ENCODE measurements at places on chromosomes 4 and X. TPM values are rescaled to one million over a fixed set of nuclear protein-coding genes. Genes with fewer than 3 reads are reported as not detected.

GRCh38 chr4:159152181-159152580, 49.3 kb downstream of the RAPGEF2 start:
- no peak overlapping the region for H3K27ac ChIP-seq
- H3K27me3 ChIP-seq = no peaks in the 10 kb centered on the region
- no peak for DNase-seq
- no peaks in the 10 kb centered on the region for H3K36me3 ChIP-seq
- H3K4me3 ChIP-seq = no peak overlapping the region

DNA sequence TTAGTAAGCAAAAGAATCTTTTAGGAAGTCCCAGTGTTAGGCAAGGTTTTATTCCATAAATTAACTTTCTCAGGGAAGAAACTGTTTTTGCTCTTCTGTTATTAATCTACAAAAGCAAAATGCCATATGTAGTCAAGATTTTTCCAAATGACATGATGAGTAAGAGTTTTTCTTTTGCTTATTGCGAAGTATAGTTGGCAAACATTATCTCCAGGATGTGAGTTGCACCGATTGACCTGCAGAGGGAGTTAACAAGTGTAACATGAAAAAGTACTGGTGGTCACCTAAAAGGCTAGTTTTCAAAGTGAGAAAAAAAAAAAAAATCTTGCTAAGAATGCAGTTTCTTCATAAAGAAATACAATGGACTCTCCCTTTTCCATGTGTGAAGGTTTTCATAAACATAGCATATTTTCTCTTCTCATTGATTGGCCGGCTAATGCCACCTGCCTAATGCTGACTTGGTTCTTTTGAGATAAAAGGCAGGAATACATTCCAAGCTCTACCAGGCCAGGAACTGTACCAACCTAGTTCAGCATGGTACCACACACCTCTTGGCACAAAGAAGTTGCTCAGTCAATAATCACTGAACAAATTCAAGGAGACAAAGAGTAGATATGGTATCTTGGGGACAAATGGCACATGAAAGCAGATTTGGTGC, 100.2 kb downstream of the LNX1 start:
- H3K4me3 ChIP-seq = no peak overlapping the region
- H3K27me3 ChIP-seq = no peaks in the 10 kb centered on the region
- no peak for DNase-seq
- no peaks in the 10 kb centered on the region for H3K36me3 ChIP-seq
- H3K4me1 ChIP-seq = no peaks in the 10 kb centered on the region

- H3K4me1 ChIP-seq = no peaks in the 10 kb centered on the region
- H3K4me3 ChIP-seq = no peak overlapping the region
- no peak overlapping the region for H3K27ac ChIP-seq
- H3K27me3 ChIP-seq = no peaks in the 10 kb centered on the region
- H3K36me3 ChIP-seq = no peaks in the 10 kb centered on the region
- no peak for DNase-seq
Measured at GRCh38 chrX:66163447-66163846, 600 bp upstream of the HEPH start.

- DNase-seq = no peak
- H3K4me3 ChIP-seq = no peak overlapping the region
- H3K27ac ChIP-seq = no peak overlapping the region
- H3K36me3 ChIP-seq = no peaks in the 10 kb centered on the region
- no peaks in the 10 kb centered on the region for H3K27me3 ChIP-seq
Measured at GRCh38 chr4:99052902-99053301, 35.7 kb downstream of the ADH5 start.

- no peak overlapping the region for H3K4me3 ChIP-seq
- no peaks in the 10 kb centered on the region for H3K27me3 ChIP-seq
- DNase-seq = no peak
- no peak overlapping the region for H3K27ac ChIP-seq
- no peaks in the 10 kb centered on the region for H3K36me3 ChIP-seq
Measured at GRCh38 chrX:70030301-70030767, 19.4 kb downstream of the AWAT2 start.

GRCh38 chrX:108235986-108236385, 144.4 kb downstream of the ATG4A start:
- no peaks in the 10 kb centered on the region for H3K36me3 ChIP-seq
- H3K27me3 ChIP-seq = no peaks in the 10 kb centered on the region
- H3K4me3 ChIP-seq = no peak overlapping the region
- no peak overlapping the region for H3K27ac ChIP-seq

DNA sequence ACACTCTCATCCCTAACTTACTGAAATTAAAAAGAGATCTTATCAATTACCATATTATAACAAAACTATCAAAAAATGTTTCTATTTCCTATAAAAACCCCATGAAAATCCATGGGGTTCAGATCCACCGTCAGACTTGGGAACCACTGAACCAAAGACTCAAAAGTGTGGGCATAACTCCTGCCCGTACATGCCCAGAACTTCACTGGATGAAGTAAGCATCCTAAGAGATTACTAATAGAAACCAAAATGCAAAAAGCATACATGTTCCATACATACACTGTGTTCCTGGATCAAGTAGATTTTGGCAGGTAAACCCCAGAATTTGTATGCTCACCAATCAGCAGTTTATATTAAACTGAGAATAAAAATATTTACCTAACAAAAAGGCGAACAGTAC, 66.1 kb downstream of the PRSS12 start:
- H3K4me1 ChIP-seq = no peaks in the 10 kb centered on the region
- no peak overlapping the region for H3K27ac ChIP-seq
- no peak overlapping the region for H3K4me3 ChIP-seq
- H3K36me3 ChIP-seq = no peaks in the 10 kb centered on the region

- DNase-seq = no peak
- H3K36me3 ChIP-seq = no peaks in the 10 kb centered on the region
- H3K27me3 ChIP-seq = no peaks in the 10 kb centered on the region
- H3K27ac ChIP-seq = no peak overlapping the region
- no peaks in the 10 kb centered on the region for H3K4me1 ChIP-seq
Measured at GRCh38 chr4:105014234-105014633, 132.4 kb upstream of the TET2 start.

GRCh38 chr4:21757248-21757647, 191.3 kb downstream of the KCNIP4 start:
- DNase-seq = no peak
- H3K27ac ChIP-seq = no peak overlapping the region
- H3K27me3 ChIP-seq = no peaks in the 10 kb centered on the region

GRCh38 chr4:40003986-40004385, 26.3 kb upstream of the PDS5A start:
- no peak overlapping the region for H3K27ac ChIP-seq
- no peaks in the 10 kb centered on the region for H3K36me3 ChIP-seq
- DNase-seq = no peak
- H3K4me1 ChIP-seq = no peaks in the 10 kb centered on the region
- H3K4me3 ChIP-seq = no peak overlapping the region

DNA sequence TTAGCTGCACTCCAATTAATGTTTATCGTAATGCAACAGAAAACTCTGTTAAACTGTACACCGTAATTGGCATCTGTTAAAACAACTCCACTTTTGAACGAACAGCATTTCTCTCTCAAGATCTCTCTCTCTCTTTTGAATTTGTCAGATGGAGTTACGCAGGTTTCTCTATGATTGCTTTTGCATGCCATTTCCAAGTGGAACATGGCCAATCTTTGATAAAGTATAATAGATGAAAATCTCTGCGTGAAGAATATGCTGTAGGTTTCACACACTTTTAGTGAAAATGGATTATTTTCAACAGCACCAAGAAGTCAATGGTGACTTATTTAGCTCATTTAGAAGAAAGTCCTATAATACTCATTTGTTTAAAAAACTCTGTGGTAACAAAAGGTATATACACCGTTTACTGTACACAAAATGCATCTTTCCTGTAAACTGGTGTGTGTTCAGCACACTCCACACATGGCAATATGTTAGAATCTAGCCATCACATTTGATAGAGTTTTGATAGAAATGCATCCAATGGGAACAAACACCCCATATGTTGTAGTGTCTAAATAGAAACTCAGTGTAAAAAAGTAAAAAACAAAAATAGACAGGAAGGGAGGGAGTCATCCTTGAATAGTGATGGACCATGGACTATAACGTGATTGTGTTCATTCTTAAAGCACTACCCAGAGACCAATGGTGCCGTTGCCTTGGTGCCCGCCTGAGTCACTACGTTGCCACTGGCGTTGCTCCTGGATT, 5.8 kb upstream of the FGFBP2 start:
- no peak overlapping the region for H3K27ac ChIP-seq
- H3K36me3 ChIP-seq = no peaks in the 10 kb centered on the region
- no peak overlapping the region for H3K4me3 ChIP-seq
- H3K27me3 ChIP-seq = no peaks in the 10 kb centered on the region
- no peaks in the 10 kb centered on the region for H3K4me1 ChIP-seq
- no peak for DNase-seq

The UNC5C gene
- 10.6 TPM for total RNA-seq

DNA sequence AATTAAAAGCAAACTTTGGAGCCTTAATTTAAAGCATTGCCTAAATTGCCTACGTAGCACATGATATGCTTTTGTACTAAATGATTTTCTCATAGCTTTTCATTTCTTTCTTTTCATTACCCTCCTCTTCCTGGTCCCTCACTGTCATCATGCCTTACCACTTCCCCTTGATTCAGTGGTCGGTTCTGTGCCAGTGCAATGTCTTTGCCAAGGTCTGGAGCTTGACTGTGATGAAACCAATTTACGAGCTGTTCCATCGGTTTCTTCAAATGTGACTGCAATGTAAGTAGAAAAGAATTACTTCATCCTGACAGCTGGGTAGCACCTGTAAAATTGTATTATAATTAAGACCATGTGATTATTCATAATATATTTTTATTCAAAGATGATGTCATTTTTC, 72.5 kb downstream of the C4orf46 start:
- H3K4me1 ChIP-seq = no peaks in the 10 kb centered on the region
- no peaks in the 10 kb centered on the region for H3K27me3 ChIP-seq
- no peak overlapping the region for H3K27ac ChIP-seq
- H3K36me3 ChIP-seq = no peaks in the 10 kb centered on the region

DNA sequence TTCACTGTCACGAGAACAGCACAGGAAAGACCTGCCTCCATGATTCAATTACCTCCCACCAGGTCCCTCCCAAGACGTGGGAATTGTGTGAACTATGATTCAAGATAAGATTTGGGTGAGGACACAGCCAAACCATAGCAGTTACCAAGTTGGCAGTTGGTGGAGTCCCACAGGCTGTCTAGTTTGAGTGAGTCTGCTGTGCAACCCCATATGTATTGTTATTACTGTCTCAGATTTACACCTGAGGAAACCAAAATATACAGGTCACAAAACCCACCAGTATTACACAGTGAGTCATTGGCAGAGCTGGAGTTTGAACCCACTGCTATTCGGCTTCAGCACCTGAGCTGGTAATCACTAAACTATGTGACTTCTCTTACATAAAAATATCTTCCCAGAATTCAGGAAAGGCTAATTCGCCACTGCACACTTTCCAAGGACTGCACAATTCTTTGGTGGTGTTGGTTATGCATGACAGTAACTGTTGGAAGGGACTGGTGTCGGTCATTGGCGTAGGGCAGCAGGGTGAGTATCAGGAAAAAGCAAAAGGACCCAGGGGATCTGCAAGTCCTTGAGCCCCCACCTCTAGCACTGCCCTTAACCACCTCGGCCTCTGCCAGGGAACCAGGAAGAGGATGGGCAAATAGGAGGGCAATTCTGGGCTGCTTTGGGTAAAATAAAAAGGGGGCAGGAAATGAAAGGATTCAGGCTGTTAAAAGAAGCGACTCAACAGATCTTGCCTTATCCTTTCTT, 110.1 kb downstream of the USP46 start:
- no peak for DNase-seq
- no peaks in the 10 kb centered on the region for H3K27me3 ChIP-seq

DNA sequence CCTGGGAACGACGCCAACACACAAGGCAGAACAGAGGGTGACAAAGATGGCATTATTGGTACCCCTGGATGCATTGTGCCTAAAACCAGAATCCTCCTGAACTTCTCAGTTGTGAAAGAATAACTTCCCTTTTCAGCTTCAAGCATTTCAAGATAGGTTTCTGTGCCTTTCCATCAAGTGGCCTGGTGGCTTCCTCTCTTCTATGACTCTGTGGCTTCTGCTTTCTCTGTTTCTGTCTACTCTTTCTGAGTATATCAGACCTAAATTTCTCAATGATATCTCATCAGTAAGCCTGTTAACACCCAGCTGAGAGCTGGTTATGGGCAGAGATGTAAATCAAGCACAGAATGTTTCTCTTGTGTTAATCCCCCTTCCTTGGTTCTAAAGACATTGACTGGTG, 21.4 kb upstream of the FAM9B start:
- H3K36me3 ChIP-seq = no peaks in the 10 kb centered on the region
- DNase-seq = no peak
- no peaks in the 10 kb centered on the region for H3K27me3 ChIP-seq
- no peak overlapping the region for H3K4me3 ChIP-seq
- no peak overlapping the region for H3K27ac ChIP-seq

DNA sequence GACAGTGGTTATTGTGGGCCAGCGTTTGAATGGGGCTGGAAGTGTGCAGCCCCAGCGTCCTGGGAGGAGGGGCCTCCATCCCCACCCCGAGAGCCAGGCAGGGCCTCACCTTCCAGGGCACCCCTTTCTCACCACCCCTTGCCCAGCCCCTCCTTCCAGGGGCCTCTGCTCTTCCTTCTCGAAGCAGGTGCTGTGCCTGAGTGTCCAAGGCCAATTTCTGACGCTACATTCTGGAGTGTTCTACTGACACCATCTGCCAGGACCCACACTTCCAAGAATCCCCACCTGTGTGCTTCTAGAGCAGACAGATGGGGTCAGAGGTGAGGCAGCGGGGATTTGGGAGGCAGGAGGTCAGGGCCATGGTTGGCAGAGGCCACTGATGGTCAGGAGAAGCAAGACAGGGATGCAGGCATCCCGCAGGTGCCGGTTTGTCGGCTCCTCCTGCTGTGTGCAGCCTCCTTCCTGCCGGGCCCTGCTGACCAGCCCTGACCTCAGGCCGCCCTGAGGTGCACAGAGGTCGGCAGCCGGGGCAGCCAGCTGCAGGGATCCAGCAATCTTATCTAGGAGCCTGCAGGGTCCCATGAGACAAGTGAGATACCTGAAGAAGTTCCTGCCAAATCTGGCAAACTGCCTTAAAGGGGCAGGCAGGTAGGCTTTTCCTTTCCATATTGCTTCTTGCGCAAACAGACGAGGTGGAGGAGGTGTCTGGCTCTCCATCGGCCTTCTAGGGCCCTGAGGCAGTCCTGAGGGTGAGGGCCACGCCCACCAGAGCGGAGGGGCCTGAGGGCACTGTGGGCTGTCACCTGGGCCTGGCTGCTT, 18.8 kb downstream of the MSANTD1 start:
- H3K27me3 ChIP-seq = no peaks in the 10 kb centered on the region
- no peak for DNase-seq
- H3K4me3 ChIP-seq = no peak overlapping the region
- H3K27ac ChIP-seq = no peak overlapping the region

DNA sequence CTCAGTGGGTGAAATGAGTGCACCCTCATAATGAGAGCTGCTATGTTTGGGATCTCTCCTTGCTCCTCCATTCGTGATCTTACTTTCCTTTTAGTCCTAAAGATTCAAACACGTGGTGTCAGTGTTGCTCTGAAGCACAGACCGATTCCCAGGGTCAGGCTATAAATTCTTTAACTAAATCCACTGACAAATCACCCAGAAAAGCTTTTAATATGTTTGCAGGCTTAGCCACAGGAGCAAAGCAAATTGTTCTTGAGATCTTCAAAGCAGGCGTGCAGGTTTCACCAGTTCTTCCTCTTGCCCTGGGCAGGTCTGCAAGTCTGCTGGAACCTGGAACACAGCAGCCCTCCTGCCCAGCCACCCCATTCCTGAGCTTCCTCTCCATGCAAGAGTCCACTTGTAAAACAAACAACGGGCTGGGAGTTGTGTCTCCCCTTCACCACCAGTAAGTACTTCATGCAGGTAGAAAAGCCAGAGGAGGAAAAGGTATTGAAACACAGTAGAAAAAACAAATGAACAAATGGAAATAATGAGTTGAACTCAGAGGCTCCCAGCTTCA, 70.1 kb upstream of the ENPP6 start:
- H3K27ac ChIP-seq = no peak overlapping the region
- H3K4me3 ChIP-seq = no peak overlapping the region
- no peaks in the 10 kb centered on the region for H3K36me3 ChIP-seq
- H3K4me1 ChIP-seq = no peaks in the 10 kb centered on the region

The TRIM61 gene
- total RNA-seq = 0.94 TPM

Data from aorta (tissue), 5 donors.